Coronary artery (tissue), 2 donors: ENCODE measurements at places on chromosomes 2 and 18.

- no peak for DNase-seq
These were observed 98.8 kb downstream of the ZBTB7C start for GRCh38 chr18:48310353-48310752.

DNA sequence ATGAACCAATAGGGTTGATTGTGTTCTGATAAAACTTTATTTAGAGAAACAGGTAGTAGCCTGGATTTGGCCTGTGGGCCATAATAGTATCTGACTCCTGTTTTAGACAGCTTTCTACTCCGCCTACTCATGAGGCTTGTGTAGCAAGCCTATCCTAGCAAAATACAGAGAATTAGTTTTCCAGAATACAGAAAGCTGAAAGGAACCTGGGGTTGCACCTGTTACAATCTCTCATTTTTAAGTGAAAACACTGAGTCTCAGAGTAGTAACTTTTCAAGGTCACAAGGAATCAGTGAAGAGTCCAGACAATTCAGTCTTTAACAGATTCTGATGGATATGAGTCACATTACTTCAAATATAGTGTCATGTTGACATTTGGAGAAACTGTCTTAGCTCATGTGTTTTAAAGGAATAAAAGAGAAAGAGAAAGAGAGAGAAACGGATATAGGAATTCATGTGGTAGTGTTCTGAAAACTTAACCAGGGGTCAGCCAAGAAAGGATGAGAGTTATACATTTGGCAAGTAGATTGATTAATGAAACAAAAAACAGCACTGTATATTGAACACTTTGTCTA, 17.0 kb downstream of the ARHGAP28 start:
- DNase-seq: no peak

DNA sequence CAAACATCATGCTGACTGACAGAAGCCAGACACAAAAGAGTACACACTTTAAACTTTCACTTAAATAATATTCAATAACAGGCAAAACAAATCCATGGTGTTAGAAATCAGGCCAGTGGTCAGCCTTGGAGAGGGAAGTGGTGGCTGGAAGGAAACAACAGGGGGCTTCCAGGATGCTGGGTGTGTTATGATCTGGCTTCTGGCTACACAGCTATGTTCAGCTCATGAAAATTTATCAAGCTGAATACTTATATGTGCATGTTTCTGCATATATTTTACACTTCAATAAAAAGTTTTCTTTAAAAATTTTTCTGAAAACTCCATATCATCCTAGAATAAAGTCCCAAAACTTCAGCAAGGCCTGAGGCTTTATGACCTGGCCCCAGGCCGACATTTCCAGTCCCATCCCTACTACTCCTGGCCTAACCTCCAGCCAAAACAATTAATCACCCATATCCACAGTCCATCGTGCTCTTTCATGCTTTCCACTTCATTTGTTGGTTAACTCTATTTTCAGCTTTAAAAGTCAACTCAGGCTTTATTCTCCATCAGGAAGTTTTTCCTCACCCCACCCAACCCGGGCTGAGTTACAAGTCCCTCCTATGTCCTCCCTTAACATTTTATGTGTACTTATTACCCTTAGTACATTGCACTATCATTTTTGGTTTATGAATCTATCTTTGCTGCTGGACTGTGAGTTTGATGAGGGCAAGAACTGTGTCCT, 27.9 kb upstream of the SPTBN1 start:
- DNase-seq: no peak

DNA sequence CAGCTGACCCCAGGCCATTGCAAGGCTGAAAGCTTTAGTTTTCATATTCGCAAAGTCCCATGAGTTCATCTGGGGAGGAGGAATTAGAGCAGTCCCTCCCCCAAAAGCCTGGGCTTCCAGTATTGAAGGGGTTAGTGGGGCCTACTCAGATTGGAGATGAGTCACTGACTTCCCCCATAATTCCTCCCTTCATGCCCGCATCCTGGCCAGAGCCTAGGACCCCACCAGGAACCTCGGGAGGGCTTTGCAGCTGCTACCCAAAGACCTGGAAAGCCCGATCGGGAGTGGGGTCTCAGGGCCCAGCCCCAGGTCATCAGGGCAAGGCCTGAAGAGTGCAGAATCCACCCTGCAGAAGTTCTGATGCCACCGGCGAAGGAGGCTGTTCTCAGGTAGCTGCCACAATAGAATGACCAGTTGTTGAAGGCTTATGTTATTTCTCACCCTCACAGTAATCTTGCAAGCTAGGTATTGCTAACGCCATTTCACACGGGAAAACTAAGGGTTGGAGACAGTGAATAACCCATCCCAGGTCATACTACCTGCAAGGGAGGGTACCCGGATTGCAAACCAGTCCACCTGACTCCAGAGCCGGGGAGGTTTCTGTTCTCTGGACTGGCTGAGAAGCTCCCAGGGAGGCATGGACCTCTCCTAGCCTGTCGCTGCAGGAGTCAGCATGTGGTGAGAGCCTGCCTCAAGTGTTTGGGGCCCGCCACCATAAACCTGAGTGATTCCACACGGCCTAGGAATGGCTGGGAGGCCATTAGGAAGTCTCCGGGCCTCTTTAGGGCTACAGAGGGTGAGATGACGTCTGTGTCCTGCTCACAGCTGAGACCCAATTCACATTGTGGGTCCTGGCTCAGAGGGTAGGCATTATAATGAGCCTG, 5.8 kb upstream of the ARID5A start:
- no peak for DNase-seq

- no peak for DNase-seq
These were observed 190.4 kb downstream of the PLCL1 start for GRCh38 chr2:197994751-197995150.
